ENCODE measurements at places on chromosomes 12 and 14.

DNA sequence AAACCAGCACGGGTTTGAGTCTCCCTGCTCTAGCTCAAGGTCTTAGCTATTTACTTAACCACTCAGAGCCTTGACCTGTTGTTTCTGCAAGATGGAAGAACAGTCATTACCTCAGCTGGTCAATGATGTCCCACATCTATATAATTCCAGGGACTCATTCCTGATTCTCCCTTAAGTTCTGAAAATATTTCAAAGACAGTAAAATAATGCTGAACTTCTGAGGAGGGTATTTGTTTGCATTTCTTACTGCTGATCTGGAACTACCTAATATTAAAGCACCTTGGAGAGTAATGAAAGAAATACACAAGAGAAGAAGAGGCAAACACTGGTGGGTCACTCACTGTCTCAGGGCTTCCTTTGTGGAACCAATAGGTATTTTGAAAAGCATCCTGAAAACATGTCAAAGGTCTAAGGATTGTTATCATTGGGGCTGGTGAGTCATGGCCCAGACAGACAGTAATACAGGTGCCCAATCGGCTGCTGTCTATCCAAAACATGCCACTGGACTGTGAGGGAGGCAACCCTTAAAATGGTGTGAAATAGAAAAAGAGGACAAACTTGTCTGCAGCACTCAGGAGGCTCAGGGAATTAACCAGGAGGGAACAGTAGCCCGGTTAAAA is 88.7 kb upstream of the EGLN3 start:
- no peak for DNase-seq

- DNase-seq: no peak
These were observed 60.0 kb upstream of the TRAF3 start for GRCh38 chr14:102717276-102717675.

DNA sequence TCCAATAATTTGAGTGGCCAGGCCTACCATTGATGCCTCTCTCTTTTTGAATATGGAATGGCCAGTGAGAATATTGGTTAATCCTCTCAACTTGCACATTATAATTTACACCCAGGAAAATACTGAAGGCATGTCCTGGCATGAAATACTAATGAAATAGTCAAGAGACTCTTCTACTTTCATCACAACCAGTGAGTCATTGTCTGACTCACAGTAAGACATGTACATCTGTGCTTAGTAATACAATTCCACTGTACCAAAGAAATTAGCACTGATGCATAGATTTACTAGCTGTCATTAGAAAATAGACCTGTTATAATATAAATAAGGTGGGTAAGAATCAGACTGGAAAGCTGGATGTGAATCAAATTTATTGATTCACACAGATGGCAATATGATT is 31.6 kb downstream of the KCNC2 start:
- no peak for DNase-seq

DNA sequence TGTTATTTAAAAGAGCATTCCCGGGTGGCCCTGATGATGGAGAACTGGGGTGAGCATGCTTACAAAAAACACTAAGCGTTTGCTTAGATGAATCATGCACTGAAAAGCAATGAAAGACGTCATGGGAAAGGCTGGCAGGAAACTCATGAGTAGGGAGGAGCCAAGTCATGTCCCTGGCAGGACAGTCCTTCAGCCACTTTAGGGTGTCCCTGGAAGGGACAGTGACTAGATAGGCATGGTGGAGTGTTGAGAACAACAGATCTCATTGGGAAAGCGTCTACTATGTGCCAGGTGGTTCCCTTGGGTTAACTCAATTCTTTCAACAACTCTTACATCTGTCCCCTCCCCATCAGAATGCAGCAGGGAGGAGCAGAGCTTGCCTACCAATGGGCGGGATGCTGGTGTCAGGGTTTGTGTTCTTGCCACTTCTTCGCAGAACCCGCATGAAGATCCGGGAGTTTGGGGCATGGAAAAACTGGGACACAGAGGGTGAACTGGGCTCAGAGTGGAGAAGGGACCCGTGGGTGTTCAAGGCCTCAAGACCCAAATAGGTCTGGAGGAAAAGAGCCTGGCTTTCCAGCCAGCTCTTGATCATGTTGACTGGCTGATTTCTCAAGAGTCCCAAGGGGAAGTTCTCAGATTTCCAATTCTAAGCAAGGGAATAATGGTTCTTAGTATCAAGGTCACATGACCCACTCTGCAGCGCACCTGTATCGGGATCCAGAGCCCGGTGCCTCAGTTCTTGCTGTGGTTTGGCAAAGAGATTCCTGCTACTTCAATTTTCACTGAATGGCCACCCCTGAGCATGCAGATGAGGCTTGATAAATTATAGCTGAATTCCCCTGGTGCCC is 653.9 kb upstream of the TBX3 start:
- DNase-seq: no peak

DNA sequence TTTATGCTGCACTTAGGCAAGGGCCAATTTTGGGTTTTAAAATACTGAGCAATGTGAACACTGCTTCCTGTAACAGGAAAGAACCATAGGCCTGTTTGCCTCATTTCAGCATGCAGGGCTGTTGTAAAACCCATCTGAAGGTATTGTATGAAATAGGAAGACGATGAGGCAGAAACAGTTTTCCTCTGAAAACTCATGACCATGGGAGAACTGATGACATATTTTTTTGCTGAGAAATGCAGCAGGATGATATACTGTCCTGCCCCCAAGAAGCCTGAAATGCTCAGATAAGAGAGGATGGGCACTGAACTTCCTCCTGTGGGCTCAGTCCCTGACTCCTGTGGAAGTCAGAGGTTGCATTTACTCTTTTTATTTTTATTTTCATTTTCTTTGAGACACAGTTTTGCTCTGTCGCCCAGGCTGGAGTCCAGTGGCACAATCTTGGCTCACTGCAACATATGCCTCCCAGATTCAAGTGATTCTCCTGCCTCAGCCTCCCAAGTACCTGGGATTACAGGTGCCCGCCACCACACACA is 17.4 kb downstream of the PYGL start:
- no peak for DNase-seq

DNA sequence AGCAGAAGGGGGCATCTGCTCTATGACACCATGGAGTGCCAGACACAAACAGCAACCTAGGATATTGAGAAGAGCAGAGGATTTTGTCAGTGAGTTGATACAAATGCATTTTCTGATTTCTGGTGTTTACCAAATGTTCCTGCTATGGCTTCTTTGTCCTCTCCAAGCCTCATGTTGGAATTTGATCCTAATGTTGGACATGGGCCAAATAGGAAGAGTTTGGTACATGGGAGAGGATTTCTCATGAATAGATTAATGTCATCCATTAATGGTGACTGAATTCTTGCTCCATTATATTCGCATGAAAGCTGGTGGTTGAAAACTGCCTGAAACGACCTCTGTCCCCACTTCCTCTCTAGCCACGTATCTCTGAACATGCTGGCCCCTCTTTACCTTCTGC is 1002.2 kb upstream of the FLRT2 start:
- no peak for DNase-seq

- no peak for DNase-seq
These were observed 9.2 kb upstream of the CRIP2 start for GRCh38 chr14:105465209-105466031.

- DNase-seq: no peak
These were observed 57.0 kb upstream of the DIO3 start for GRCh38 chr14:101504096-101504948.

GRCh38 chr14:43338713-43339112 is 1168.4 kb downstream of the FSCB start:
- DNase-seq: no peak

GRCh38 chr14:58200480-58200841 is 512 bp downstream of the ACTR10 start:
- no peak for DNase-seq

DNA sequence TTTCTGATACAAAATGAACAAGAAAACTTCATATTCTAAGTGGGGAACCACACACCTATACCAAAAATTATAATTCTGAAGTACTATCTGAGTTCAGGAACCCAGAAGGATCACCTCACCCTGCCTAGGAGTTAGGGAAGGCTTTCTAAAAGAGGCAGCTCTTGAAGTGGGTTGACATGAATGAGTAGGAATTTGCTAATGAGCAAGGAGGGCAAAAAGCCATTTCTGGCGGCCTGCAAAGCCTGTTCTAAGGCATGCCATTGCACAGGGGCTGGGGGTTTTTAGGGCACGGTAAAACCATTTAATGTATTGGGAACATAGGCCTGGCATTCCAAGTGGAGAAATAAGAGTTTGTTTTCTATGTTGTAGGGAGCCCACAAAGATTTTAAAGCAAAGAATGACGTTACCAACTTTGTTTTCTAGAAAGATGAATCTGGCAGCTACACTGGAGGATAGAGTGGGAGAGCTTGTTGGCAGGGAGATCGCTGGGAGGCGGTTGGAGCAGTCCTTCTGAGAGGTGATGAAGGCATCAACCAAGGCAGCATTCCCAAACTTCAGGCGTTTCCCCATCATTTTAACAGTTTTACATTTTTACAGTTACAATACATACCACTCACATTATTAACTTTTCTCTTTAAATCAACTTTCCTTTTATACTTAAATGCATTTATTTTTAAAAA is 14.1 kb downstream of the IFT43 start:
- no peak for DNase-seq

GRCh38 chr14:77032844-77033621 is 4.5 kb upstream of the IRF2BPL start:
- peak; percentile 52 for DNase-seq

DNA sequence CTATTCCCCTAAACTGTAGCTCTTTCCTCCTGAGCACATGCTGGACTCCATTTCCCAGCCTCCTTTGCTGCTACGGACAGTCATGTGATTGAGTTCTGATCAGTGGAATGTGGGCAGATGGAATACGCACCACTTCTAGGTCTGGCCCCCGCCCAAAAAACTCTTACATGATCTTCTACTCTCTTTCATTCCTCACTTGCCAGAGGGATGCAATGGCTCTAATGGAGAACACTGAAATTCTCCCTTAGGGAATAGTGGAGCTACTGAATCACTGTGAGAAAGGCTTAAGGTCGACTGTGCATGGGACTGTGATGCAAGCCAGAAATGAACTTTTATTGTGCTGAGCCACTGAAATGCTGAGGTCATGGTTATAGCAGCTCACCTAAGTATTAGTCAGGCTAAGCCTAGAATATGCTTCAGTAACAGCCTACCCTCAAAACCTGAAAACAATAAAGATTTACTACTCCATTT is 13.0 kb upstream of the TMED2 start:
- DNase-seq: no peak

DNA sequence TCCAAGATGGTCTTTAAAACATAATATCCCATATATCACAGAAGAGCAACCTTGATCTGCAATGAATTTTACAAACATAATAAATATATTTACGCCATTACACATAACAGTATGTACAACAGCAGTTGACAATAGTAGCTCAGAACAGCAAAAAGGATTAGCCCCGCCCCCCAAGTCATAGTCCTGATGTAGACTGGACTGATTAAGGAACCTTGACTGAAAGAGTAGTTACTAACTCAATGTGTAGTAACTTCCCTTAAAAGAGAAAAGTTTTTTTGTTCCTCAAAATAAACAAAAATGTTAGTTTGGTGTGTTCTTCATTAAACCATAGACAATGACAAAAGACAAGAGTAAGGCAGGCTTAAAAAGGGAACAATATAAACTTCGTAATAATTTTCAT is 44.5 kb downstream of the GTF2A1 start:
- no peak for DNase-seq

GRCh38 chr14:66426451-66426850 is 59.7 kb upstream of the CCDC196 start:
- no peak for DNase-seq

DNA sequence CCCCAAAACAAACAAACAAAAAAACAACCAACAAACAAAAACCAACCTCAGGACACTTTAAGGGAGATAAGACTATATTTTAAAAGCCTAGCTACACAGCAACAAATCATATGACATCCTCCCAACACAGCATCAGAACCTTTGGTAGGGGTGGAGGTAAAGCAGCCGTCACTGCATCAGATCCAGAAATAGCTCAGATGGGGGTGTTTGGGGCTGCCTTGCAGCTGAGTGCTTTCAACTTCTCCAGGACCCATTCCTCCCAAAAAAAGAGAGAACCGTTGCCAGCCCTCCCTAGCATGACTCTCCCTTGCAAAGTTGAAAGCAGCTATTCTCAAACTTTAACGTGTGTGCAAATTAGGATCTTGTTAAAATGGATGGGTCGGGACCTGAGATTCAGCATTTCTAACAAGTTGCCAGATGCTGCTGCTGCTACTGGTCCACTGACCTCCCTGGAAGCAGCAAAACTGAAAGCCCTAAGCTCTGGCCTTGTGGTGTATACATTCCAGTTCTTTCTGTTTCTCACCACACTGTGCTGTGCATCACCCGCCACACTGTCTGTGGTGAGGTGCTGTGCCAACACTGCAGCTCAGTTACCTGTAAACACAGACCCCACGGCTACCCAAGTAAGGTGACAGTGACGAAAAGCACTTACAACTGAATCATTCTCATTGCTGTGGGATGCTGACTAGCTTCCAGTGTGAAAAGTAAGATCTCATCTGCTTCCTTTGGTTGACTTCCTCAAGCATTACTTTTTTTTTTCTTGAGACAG is 54.0 kb downstream of the SLC38A1 start:
- DNase-seq: peak; percentile 34

DNA sequence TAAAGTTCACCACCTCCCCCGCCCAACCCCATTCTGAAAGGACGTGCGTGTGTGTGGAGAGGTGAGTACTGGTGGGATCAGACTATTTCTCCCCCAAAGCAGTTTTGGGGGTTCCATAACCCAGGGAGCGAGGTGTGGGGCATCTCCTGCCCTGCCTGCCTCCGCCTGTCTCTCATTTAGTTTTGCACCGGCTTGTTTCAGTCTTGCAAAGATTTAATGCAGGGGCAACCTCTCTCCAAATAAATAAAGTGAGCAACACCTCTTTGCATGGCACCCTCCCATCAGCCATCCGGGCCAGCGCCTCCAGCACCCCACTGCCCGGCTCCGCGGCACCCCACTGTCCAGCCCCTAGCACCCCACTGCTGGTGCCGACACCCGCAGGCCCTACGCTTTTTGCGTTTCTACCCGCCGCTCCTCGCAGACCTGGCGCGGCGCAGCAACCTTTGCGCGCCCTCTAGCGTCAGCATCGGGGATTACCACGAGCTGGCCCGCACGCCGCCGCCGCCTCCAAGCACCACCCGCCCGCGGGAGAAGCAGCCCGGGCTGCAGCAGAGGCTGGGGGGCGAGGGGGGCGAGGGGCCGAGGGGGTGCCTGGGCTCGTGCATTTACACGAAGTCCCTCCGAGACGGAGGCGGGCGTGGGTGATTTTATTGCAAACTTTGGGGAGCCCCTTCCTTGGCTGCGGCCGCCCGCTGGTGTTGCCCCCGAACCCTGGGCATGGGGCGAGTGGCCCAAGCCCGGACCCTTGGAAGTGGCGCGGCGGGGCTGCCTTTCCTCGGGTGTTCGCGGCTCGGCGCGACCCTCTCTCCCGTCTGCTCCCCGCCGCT is 55.8 kb upstream of the VRK1 start:
- DNase-seq: peak; percentile 62
